ENCODE measurements at places on chromosomes 1 and 21. TPM values are rescaled to one million over a fixed set of nuclear protein-coding genes. Genes with fewer than 3 reads are reported as not detected.

Gene TTC24
- not detected for total RNA-seq

GRCh38 chr1:22143065-22144033, at the start of gene WNT4:
Gene WNT4, minus strand, starts transcription at chr1:22143097. Its CDS starts 175 bp downstream, at chr1:22142922.
- peaks cover 18% of the 10 kb centered on the region for H3K4me1 ChIP-seq
- DNase-seq = no peak
- peak within 1 kb of the TSS; percentile 18 for H3K27ac ChIP-seq
- H3K4me3 ChIP-seq = peak within 1 kb of the TSS; percentile 69

DNA sequence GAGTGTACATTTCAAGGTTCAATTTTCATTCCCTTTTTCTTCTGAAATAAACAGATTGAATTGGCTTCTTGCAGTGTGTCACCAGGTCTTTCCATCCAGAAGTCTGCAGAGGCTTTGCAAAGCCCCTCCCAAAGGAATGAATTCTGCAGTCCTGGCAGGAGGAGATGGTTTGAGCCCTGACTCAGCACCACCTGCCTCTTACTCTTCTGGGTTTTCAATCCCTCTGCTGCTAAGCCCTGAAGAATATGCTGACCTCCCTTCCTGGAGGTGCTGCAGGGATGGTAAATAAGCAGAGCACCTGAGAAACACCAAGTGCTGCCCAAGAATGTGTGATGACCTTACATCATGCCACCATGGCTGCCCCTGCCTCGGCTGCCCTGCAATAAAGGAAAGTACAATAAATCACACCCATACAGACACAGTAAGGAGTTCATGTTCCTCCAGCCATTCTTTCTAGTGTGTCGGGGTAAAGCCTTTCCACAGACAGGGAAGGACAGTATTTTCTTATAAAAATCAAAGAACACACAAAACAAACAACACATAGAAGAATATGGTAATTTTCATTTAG, 209.2 kb downstream of the ZNF326 start:
- no peak overlapping the region for H3K27ac ChIP-seq
- H3K4me1 ChIP-seq = no peaks in the 10 kb centered on the region
- no peak overlapping the region for H3K4me3 ChIP-seq
- H3K36me3 ChIP-seq = no peaks in the 10 kb centered on the region
- no peak for DNase-seq

DNA sequence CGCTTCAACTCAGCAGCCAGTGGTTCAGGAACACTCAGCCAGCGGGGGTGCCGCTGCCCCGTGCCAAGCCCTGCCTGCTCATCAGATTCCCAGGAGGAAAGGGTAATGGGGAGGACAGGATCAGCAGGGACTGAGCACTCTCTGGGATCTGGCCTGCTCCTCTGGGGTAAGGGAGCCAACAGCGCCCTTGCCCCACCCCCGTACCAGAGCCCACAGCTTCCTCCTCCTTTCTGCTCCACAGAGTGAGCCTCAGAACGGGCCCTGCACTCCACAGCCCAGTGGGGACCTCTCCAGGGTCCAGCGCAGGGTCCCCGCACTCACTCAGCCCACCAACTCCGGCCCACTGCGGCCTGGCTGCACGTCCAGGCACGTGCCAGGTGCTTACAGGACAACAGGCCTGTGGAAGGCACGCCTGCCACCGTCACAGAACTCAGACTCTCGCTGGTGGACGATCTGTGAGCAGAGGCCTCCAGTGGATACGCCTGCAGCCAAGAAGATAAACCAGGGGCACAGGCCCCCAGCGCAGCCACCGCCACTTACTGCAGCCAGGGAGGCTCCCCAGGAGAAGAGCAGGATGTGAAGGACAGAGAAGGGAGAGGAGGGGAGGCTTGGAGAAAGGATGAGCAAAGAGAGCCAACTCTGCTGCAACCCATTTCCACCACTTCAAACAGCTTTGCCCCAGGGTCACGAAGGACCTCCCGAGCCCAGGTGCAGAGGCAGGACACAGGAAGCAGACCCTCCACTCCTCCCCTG, 2.1 kb downstream of the MEGF6 start:
- no peak overlapping the region for H3K27ac ChIP-seq
- peaks cover 19% of the 10 kb centered on the region for H3K4me1 ChIP-seq
- no peak overlapping the region for H3K4me3 ChIP-seq
- no peak for DNase-seq

DNA sequence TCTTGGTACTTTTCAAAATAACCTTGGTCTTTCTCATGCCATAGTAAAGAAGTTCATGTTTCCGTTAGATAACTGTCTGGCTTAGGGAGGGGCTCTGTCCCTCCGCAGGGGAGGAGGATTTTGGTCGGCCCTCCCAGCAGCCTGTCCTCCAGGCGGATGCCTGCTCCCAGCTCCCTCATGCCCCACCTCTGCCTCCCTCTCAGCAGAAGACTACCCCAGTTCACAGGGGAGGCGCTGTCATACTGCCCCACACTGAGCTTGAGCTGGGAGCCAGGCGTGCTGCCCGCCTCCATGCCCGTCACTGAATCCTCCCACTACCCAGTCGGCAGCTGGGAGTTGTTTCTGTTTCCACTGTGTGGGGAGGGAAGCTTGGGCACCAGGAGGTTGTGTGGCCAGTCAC, 127.3 kb downstream of the CAMTA1 start:
- no peak overlapping the region for H3K4me3 ChIP-seq
- H3K27ac ChIP-seq = no peak overlapping the region
- no peaks in the 10 kb centered on the region for H3K4me1 ChIP-seq
- DNase-seq = no peak
- H3K27me3 ChIP-seq = peaks cover 10% of the 10 kb centered on the region

DNA sequence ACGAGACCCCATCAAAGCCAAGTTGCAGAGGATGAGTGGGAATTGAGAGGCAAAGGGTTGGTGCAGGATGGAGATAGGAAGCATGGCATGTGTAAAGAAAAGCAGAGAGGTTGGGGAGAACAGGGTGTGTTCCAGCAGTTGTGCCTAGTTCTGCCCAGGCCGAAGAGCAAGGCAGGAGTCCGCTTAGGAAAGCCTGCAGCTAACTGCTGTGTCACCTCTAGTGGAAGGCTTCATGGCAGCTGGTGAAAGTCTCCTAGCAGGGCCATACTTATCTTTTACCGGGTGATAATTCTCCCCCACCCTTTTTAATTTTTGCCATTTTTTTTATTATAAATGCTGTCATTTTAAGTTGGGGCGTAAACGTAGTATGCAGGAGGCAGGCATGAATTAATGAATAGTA, 93.6 kb downstream of the NFIA start:
- no peaks in the 10 kb centered on the region for H3K36me3 ChIP-seq
- no peak for DNase-seq
- no peak overlapping the region for H3K4me3 ChIP-seq

Gene CYYR1
- 18.2 TPM for total RNA-seq

Gene LHX8
- total RNA-seq = not detected

DNA sequence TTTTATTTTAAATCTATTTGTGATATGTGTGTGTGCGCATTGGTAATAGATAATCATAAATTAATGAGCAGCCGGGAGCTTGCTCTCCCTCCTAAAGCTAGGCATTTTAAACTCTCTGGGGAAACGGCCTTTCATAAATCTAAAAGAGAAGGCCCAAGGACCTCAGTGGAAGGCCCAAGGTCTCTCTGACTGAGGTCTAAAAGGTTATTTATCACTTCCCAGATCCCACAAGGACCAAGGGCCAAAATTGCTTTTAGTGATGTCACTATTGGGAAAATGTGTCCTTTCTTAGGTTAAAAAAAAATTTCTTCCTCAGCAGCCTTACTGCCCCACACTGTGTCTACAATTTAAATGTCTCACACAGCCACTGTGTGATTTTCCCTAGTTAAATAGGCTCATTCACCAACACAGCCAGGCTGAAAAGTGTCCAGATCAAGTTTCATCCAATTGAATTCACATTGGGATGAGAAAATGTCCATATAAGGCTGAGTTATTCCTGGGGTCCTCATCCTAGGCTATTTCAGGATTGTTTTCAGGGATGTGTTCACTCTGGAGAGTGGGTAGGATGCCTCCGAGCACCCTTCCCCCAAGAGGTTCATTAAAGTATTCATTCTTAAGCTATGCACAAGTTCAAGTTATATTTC, 46.1 kb downstream of the SLC44A3 start:
- no peaks in the 10 kb centered on the region for H3K27me3 ChIP-seq
- H3K27ac ChIP-seq = peak overlapping the region; percentile 84
- no peak overlapping the region for H3K4me3 ChIP-seq

DNA sequence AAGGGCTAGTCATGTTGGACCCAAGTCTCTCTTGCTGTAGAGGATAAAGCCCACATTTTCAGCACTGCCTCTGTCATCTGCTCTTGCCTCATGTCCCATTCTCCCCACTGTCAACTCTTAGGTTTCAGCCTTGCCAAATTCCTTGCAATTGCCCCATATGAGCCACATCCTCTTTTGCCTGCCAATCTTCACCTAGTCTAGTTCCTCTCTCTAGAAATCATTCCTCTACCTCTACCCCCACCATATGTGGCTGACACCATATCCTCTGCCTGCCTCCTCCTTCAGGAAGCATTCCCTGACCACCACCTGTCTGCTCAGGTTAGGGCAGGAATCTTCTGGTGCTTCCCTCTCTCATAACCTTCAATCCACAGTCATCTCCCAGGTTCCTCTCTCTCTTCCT, 38.2 kb downstream of the SLC9A1 start:
- peak overlapping the region; percentile 74 for H3K27ac ChIP-seq
- DNase-seq = no peak
- H3K4me1 ChIP-seq = peaks cover 74% of the 10 kb centered on the region
- peaks cover 10% of the 10 kb centered on the region for H3K36me3 ChIP-seq
- H3K27me3 ChIP-seq = no peaks in the 10 kb centered on the region

DNA sequence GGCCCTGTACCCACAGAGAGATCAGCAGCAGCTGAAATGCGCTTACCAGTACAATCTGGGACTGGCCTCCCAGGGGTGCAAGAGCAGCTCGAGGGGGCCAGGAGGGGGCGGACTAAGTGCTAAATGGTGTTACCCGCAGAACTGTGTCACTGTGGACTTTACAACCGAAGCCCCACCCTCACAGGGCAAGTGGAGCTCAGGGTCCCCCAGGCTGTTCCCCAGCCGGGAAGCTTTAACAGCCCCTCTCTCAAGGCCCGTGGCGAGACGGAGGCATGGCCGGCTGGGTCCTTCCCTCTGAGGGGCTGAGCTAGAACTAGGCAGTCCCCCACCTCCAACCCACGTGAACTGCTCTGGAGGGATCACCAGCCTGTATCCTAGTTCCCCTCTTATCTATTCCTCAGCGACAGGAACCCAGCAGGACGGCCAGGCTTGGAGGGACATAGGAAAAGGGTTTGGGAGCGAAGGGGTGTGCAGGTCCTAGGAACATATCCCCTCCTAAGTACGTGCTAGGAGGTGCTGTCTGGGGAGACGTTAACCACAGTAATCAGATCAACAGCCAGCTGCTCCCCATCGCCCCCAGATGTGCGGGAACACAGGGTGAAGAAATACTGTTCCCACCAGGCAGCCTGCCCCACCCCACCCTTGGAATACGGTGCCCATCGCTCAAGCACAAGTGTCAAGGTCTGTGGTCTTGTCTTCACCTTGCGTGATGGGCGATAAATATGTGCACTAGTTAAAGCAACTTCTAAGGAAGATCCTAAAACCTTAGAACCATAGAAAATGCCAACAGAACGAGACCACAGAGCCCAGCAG, 24.4 kb downstream of the ZBTB17 start:
- H3K27ac ChIP-seq = peak overlapping the region; percentile 96
- H3K4me1 ChIP-seq = peaks cover 80% of the 10 kb centered on the region
- no peak for DNase-seq
- H3K36me3 ChIP-seq = peaks cover 2% of the 10 kb centered on the region

Gene GJA4
- total RNA-seq = 5.8 TPM

DNA sequence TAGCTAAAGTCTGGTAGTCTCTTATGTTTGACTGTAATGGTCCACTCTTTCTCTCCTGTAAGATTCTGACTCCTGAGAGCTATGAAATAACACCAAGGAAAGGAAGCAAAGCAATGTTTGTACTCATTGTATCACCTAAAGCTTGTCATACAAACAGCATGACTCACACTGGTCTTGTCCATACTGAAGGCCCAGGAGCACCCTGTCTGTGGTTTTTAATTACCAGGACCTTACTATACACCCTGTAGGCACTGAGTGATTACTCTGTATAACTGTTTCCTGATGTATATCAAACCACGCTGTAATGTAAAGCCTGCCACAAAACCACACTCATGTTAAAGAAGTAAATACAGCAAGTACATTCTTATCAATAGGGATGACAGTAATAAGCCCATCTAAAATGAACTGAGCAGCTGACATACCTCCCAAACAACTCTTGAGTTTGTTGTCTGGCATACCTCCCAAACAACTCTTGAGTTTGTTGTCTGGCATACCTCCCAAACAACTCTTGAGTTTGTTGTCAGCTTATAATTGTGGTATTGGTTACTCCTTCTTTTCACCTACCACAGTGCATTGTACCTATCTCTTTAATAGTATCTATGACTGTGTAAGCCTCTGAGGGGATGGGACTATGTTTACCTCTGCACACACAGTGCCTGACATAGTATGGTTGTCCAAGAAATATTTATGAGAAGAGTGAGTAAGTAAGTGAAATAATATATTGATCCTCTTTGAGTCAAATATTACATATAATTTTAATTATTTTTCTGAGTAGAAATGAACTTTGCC, 11.6 kb upstream of the TNFSF18 start:
- H3K4me1 ChIP-seq = peaks cover 7% of the 10 kb centered on the region
- no peaks in the 10 kb centered on the region for H3K36me3 ChIP-seq
- H3K4me3 ChIP-seq = no peak overlapping the region

- no peak for DNase-seq
- no peak overlapping the region for H3K27ac ChIP-seq
- no peaks in the 10 kb centered on the region for H3K36me3 ChIP-seq
- H3K4me1 ChIP-seq = no peaks in the 10 kb centered on the region
These were observed 34.0 kb upstream of the LEPR start for GRCh38 chr1:65386439-65386838.

DNA sequence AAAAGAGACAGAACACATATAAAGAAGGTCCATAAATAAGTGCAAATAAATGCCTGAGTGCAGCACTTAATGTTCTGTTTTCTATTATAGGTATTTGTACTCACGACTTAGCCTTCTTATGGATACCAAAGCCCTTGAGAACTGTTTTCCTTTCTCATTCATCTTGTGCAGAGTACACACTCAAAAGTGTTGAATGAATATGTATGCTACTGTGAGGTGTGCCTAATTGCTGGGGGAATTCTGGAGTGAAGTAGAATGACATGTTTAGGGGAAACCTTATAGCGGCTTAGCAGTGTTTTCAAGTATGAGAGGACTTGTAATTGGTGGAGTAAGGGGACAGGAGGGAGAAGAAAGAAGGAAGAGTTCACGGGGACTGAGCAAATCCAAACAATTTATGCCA, 157.6 kb downstream of the CACNA1E start:
- H3K4me3 ChIP-seq = no peak overlapping the region
- H3K27ac ChIP-seq = no peak overlapping the region
- DNase-seq = no peak
- H3K4me1 ChIP-seq = no peaks in the 10 kb centered on the region
- no peaks in the 10 kb centered on the region for H3K27me3 ChIP-seq
- H3K36me3 ChIP-seq = no peaks in the 10 kb centered on the region

DNA sequence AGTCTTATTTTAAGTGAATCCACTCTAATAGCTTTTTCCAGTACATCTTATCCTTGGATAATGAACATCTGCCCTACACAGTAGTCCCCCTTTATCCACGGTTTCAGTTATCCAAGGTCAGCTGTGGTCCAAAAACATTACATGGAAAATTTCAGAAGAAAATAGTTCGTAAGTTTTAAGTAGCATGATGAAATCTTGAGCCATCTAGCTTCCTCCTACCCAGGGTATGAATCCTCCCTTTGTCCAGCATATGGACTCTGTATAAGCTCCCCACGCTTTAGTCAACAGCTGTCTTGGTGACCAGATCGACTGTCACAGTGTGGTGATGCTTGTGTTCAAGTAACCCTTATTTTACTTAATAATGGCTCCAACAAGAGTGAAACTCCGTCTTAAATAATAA, 2.6 kb downstream of the GLRX2 start:
- H3K36me3 ChIP-seq = peaks cover 32% of the 10 kb centered on the region
- no peak overlapping the region for H3K4me3 ChIP-seq
- no peak overlapping the region for H3K27ac ChIP-seq
- no peaks in the 10 kb centered on the region for H3K27me3 ChIP-seq
- DNase-seq = no peak
